MV-4-11 (cell line): ENCODE measurements at places on chromosomes 1 and 21.

DNA sequence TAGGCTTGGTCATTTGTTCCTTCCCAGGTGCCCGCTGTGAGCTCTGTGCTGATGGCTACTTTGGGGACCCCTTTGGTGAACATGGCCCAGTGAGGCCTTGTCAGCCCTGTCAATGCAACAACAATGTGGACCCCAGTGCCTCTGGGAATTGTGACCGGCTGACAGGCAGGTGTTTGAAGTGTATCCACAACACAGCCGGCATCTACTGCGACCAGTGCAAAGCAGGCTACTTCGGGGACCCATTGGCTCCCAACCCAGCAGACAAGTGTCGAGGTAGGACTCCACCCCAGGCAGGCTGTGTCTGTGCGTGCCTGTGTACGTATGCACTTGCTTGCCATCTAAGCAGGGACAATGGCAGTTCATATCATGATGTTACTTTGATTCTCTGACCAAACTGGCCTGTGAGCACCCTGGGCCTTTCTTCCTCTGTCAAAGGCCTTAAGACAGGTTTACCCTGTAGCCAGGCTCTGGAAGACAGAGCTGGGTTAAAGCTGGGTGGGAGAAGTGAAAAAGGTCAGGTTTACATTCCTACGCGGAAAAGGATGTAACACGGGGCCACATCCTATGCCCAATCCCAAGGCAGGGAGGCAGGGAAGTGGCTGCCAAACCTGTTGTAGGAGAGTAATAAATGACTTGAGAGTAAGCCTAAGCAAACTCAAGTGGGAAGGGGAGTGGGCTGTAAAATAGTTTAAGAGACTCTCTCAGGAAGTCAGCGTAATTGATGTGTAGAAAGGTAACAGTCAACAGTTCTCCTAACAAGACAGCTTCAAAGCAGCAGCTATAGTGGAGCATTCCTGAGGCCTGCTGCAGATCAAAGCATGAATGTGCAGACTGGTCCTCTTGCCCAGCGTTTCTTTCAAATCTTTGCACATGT lies 42.5 kb downstream of the LAMC2 start:
- no peak for DNase-seq

- DNase-seq = peak; percentile 47
Measured at GRCh38 chr21:36209626-36210171, 53.1 kb downstream of the DOP1B start.

- no peak for DNase-seq
Measured at GRCh38 chr1:23166854-23167253, 1.8 kb downstream of the LUZP1 start.

- peak; percentile 72 for DNase-seq
Measured at GRCh38 chr21:33244779-33245105, 15.0 kb downstream of the IFNAR2 start.

GRCh38 chr1:237525102-237525501 lies 365.6 kb downstream of the ZP4 start:
- DNase-seq = no peak

- no peak for DNase-seq
Measured at GRCh38 chr1:52725903-52726264, 369 bp upstream of the ZYG11B start.

DNA sequence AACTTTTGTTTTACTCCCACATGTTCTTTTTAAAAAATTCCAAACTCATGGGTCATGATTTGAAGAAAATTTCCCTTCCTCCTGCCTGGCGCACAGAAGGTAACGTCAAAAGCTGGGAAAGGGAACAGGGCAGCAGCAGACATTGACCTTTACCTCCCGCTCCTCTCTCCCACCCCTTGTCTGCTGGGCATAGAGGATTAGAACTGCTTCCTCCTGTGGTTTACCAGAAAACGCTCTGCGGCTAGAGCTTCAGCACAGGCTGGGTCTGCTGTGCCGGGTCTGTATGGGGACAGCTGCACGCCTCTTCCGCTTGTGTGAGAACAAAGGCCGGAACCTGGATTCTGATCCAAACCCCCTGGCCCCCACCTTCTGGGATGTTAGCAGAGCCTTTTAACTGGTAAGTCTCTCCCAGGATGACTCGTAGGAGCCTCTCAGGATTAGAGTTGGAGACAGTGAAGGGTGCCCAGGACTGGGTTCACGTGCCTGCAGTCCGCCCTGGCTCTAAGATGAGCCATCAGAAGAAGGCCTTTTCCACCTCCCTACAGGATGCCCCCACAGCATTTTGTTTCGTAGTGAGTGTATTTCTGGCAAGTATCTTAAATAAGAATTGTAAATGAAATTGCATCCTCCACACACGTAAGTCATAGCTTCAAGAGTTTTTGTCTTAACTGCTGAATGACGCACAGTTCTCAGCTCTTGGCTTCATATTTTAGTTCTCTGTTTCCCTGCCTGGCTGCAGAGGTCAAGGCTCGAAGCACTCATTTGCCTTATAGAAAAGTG lies 5.2 kb downstream of the H6PD start:
- DNase-seq = peak; percentile 93
